Inflammatory macrophage treated with lipopolysaccharide for 4 hours (primary cell): ENCODE measurements at places on chromosomes 3 and 15.

DNA sequence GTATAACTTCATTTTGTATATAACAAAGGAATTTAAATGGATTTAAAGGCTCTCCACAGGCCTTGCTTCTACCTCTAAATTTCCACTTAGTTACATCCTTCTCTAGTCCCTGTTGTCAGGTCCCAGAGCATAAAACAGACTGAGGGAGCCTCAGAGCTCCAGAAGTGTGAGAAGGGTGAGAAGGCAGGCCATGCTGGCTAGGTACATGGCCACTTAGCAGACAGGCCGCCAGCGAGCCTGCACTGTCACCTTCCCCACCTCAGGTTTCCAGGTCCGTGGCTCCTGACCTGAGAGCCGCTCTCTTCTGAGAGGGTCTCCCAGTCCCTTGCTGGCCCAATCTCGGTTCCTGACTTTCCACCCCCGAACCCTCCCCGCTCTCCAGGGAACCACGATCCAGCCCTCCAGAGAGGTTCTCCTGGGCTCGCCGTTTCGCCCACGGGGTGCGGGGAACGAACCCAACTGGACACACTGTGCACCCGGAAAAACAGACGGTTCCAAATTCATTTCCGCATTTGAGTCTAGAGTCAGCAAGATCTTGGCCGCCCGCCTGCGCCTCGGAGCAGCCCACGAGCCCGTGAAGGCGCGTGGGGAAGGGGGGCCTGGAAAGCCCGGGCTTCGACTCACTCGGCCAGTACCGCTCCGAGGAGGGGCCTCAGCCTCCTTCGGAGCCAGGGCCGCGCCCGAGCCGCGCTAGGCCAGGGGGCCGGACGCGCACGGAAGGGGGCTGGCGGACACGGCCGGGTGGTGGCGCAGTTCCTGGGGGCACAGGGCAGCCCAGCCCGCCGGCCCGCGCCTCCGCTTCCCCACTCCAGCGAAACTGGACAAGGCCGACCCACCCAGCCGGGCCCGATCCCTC, 16.7 kb upstream of the SOX2 start:
- no peak for DNase-seq

- no peak for DNase-seq
These were observed 9.6 kb upstream of the FSIP1 start for GRCh38 chr15:39792025-39792843.

DNA sequence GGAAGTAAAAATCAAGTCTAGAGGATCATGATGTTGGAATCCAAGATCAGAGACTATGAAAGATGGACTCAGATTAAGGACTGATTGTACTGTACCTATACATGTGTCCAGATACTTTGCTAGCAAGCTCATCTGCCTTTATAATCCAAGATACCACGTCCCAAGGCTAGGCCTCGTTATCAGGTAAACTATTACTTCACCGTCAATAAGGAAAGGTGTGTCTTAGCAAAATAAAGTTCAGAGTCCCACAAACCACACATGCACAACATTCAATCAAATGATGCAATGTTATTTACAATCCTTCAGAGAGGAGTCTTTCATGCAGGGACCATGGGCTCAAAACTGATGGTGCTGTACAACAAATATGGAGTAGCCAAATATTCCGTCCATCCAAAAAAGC, 1092.9 kb downstream of the IGSF11 start:
- DNase-seq = no peak

DNA sequence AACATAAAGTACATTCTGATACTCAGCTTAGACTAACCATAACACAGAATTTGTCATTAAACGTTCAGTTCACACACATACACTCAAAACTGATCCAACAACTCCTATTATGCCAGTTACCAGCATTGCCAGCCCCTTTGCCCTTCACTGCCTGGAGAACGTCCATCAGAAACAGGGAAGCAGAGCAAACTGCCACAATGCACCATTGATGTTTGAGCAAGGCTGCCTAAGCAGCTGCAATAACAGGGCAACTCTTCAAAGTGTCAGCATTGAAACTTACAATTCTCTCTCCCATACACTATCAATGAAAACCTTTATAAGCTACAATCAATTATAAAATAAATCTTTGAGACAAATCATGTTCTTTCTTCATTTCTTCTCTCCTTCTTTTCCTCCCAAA, 85.1 kb downstream of the ZBTB20 start:
- no peak for DNase-seq

DNA sequence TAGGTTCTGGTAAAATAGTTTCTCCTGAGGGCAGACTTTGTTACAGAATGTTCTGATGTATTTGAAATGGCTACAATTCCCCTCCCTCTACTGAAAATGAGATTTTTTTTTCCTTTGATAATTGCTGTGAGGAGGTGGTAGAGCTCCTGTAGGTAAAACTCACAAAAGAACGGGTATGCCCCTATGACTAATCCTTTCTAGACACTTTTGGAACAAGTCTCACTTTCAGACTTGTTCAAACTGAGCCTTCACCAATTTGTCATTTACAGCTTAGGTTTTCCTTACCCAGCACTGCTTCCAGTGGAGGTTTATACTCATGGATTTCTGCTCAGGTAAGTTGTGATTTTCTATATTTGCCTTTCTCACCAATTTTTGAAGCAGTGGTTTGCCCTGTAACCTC, 115.6 kb downstream of the NLGN1 start:
- DNase-seq = no peak

- DNase-seq = no peak
These were observed 2.5 kb downstream of the SUMF1 start for GRCh38 chr3:4464576-4464975.

DNA sequence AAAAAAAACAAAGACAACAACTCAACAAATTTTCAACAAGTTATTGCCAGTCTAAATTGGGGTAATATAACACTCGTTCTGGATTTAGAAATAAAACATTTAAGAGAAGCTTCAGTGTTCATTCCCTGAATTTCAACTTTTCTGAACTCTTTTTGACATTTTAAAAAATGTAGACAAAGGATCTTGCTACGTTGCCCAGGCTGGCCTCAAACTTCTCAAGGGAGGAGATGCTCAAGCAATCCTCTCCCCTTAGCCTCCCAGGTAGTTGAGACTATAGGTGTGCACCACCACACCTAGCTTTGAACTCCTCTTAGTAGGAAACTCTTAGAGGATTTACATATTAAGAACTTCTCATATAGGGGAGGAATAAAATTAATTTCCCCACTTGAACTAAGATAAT, 91.9 kb downstream of the AKAP13 start:
- no peak for DNase-seq

DNA sequence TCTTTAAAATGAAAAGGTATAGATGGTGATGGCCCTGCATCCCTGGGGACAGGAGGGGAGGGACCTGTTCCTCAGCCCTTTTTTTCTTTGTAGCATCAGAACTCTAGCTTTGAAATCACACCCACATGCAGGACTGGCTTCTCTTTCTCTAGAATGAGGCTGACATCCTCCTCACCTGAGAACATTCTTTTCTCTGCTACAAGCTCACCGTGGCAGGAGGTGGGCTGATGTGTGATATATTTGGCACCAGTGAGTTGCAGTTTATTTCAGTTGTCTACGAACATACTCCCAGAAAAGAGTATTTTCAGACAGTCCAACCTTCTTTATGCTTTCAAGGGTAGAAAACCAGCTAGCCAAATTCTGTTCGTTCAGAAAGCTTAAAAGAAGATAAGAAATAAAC, 43.6 kb upstream of the RARB start:
- no peak for DNase-seq

GRCh38 chr3:23079976-23080375, 123.2 kb upstream of the UBE2E2 start:
- DNase-seq = no peak

GRCh38 chr15:90212221-90213098, 11.3 kb downstream of the SEMA4B start:
- no peak for DNase-seq

- DNase-seq = no peak
These were observed 44.2 kb upstream of the ATG7 start for GRCh38 chr3:11228041-11228440.

DNA sequence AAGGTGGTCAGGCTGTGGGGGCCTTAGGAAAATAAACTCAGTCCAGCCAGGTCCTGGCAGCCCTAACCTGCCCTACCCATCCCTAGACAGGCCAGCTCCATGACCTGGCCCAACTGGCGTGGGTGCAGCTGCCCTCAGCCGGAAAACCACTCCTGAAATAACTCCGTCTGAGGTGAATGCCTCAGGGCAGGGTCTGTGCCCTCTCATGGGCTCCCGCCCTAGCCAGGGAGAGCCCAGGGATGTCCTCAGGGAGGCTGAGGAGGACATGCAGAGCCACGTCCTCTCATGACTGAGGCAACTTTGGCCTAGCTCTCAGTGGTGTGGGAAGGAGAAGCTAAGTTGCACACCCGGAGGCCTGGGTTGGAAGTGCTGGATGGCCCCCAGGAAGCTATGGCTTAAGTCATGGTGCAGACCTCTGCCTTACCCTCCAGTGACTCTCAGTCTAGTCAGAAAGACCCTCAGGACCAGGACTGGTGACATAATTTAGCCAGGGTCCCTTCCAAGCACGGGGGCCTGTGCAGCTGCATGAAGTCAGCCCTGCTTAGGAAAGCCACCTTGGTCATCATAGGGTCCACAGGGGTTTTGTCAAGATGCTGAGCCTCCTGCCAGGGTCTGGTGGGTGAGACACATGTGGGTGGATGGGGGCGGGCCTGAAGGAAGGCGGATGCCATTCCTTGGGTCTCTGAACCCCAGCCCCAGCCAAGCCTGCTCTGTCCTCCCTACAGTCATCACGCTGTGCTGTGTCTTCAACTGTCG, 7.4 kb downstream of the TMIE start:
- no peak for DNase-seq

GRCh38 chr3:179166561-179167201, 18.5 kb downstream of the PIK3CA start:
- DNase-seq = no peak

- DNase-seq = no peak
These were observed 132.8 kb upstream of the SMAD3 start for GRCh38 chr15:66932634-66933024.

DNA sequence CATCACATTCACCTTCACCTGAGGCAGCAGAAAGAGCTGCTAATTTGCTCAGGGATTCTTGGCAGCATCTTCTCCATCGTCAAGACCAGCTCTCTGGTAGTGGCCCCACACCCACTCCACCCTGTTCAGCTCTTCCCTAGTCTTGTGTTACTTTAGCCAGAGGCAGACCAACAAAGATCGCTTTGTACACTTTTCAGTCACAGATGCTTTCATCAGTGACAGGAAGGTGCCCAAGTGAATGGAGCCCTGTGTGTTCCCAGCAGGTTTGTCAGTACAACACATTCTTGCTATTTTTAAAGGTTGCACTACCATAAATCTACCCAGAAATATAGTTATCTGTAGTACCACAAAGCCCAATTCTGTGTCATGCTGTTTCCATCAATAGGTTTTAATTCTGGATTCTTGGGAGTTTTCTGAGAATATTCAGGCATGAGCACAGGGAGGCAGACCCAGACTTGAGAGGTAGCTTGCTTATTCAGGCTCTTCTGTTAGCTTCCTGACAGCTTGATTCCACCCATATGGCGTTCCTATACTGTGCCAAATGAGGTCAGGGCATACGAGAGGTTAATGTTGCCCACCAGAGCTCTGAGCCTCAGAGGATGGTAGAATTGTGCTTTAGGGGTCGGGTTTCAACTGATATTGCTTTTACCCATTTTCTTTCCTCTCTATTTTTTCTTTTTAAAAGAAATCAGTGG, 109.8 kb upstream of the MANF start:
- DNase-seq = no peak

GRCh38 chr3:1506090-1506489, 413.3 kb downstream of the CNTN6 start:
- no peak for DNase-seq

- DNase-seq = peak; percentile 33
These were observed 1.8 kb downstream of the DAPK2 start for GRCh38 chr15:64044300-64045100.

DNA sequence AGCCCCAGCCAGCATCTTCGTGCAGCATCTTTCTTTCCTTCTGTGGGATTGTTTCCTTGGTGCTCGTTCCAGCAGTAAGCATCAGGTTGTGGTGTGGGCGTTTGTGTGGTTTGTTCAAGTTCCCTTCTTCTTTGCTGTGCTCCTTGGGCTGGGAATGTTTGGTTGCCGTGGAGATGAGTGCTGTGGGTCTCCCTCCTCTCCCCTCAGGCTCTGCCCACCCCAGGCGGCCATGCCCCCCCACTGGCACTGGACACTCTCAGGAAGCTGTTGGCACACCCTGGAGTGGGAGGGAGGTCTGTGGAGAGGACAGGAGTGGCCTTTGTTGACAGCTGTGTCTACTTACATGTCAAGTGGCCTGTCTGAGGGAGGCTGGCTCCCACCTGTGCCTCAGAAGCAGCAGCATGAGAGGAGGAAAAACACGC, 46.5 kb upstream of the SACM1L start:
- DNase-seq = peak; percentile 62

DNA sequence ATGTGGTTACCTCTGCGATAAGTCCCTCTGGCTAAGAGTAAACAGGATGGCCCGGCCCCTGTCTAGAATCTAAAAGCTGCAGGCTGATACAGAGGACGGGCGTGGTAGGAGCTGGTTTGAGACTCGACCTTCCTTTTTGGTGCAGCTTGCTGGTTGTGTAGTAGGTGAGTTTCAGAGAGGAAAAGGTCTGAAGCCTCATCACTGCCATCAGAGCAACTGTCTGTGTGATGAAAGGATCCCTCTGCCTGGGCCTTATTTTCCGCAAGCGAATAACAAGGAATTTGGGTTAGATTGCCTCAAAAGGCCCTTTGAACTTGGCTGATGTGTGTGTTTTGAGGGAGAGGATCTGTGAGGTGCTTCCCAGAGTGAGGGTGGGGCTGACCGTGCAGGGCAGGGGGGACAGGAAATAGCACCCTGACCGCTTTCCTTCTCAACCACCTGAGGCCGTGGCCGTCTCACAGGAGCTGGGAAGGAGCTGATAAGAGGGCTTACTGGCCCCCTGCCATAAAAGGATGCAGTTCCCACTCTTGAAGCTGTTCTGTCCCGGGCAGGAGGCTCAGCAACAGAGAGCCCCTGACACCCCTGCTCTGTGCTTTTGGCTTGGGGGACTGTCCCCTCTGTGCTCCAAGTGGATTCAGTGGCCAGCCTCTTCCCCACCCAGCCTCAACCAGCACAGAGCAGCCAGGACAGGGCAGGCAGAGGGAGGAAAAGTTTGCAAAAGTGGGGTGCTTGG, 45.6 kb upstream of the TFRC start:
- DNase-seq = no peak

- DNase-seq = no peak
These were observed 414.4 kb upstream of the ALCAM start for GRCh38 chr3:104952146-104952972.

- DNase-seq = peak; percentile 11
These were observed 1.5 kb upstream of the SPSB4 start for GRCh38 chr3:141049681-141050080.

DNA sequence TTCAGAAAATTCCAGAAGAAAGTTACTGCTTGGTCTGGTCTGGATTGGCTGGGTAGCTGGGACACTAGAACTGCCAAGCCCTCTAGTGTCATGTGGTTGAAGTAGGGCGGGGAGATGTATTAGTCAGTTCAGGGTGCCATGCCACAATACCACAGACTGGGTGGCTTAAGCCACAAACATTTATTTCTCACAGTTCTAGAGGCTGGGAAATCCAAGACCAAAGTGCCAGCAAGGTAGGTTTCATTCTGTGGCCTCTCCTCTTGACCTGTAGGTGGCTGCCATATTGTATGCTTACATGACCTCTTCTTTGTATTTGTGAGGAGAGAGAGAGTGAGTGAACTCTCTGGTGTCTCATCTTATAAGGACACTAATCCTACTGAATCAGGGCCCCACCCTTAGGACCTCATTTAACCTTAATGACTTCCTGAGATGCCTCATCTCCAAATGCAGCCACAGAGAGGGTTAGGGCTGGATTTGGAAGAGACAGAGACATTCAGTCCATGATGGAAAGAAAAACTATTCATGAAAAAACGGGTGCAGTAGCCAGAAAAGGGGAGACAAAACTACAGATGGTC, 18.1 kb upstream of the ZSCAN2 start:
- DNase-seq = peak; percentile 13
